ENCODE measurements at places on chromosomes 1 and 21. TPM values are rescaled to one million over a fixed set of nuclear protein-coding genes. Genes with fewer than 3 reads are reported as not detected.

The AADACL4 gene
- not detected for total RNA-seq

The KRTAP19-1 gene
- not detected for total RNA-seq

The RIMKLA gene
- under 0.01 TPM for total RNA-seq

The RRP15 gene
- 6.8 TPM for total RNA-seq

The OLFM3 gene
- not detected for total RNA-seq

The BTBD8 gene
- total RNA-seq: 6.7 TPM

The ITLN2 gene
- not detected for total RNA-seq

The DDR2 gene
- total RNA-seq: 271 TPM

The RHBG gene
- not detected for total RNA-seq

The LCE3E gene
- total RNA-seq: not detected

The FAM167B gene
- 0.66 TPM for total RNA-seq

The TMIGD3 gene
- total RNA-seq: not detected

The KISS1 gene
- total RNA-seq: 1.7 TPM

The GRIK3 gene
- total RNA-seq: not detected

The TDRD10 gene
- not detected for total RNA-seq

The TOE1 gene
- 14.8 TPM for total RNA-seq

The CR1 gene
- under 0.01 TPM for total RNA-seq

The EDARADD gene
- total RNA-seq: under 0.01 TPM

The CFAP141 gene
- not detected for total RNA-seq

The DMBX1 gene
- not detected for total RNA-seq

The RIMS3 gene
- 0.33 TPM for total RNA-seq

The S100B gene
- total RNA-seq: 0.29 TPM

The GABPB2 gene
- 14.0 TPM for total RNA-seq

The PRAMEF18 gene
- total RNA-seq: not detected

The BATF3 gene
- 1.2 TPM for total RNA-seq

The CYP2J2 gene
- 0.29 TPM for total RNA-seq

The COL11A1 gene
- total RNA-seq: 2.5 TPM

The LCK gene
- total RNA-seq: not detected

The PGLYRP4 gene
- not detected for total RNA-seq

The MPL gene
- not detected for total RNA-seq

The OR6N1 gene
- not detected for total RNA-seq

The CAPN9 gene
- 0.15 TPM for total RNA-seq

The PTPRU gene
- total RNA-seq: 42.5 TPM

Data from smooth muscle cell of trachea (primary cell).